Fibroblast of lung (primary cell): ENCODE measurements at places on chromosomes 13 and 19. TPM values are rescaled to one million over a fixed set of nuclear protein-coding genes. Genes with fewer than 3 reads are reported as not detected.

GRCh38 chr13:70959035-70959775 lies 851.0 kb upstream of the KLHL1 start:
- no peak overlapping the region for H3K4me3 ChIP-seq
- H3K27ac ChIP-seq = no peak overlapping the region
- no peaks in the 10 kb centered on the region for H3K36me3 ChIP-seq
- H3K27me3 ChIP-seq = no peaks in the 10 kb centered on the region

DNA sequence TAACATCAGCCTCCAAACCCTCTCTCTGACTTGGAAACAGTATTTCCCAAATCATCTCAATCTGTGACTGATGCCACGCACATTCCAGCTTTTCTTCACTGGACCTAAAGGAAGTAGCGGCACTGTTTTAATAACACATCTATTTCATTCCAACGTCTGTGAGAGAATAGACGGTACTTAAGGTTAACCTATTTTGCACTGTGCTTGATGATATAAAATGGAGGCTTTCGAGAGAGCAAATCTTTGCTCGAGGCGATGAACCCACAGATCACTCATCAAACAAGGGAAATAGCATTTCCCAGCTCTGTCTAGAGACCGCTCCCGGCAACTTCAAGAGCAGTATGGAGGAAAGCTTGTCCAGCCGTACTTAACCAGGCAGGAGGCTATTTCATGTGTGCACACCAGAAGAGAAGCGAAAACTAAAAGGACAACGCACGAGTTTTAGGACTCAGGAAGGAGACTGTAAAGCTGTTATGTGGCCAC lies 2.9 kb downstream of the UBL3 start:
- no peaks in the 10 kb centered on the region for H3K27me3 ChIP-seq
- peak overlapping the region; percentile 64 for H3K27ac ChIP-seq
- H3K4me1 ChIP-seq = peaks cover 5% of the 10 kb centered on the region
- DNase-seq = peak; percentile 59
- no peaks in the 10 kb centered on the region for H3K36me3 ChIP-seq

GRCh38 chr13:36841391-36841790 lies 22.4 kb downstream of the RFXAP start:
- DNase-seq = peak; percentile 19
- no peaks in the 10 kb centered on the region for H3K36me3 ChIP-seq
- H3K4me3 ChIP-seq = no peak overlapping the region
- H3K27ac ChIP-seq = no peak overlapping the region
- H3K27me3 ChIP-seq = no peaks in the 10 kb centered on the region

ETFB gene
- 71.7 and 123 TPM in 2 replicates for total RNA-seq

KLHL1 gene
- not detected in 2 replicates for total RNA-seq

COL5A3 gene
- total RNA-seq = 0.77 and 1.2 TPM in 2 replicates
